HFFc6 (cell line): ENCODE measurements at places on chromosomes 16 and 17. TPM values are rescaled to one million over a fixed set of nuclear protein-coding genes. Genes with fewer than 3 reads are reported as not detected.

DNA sequence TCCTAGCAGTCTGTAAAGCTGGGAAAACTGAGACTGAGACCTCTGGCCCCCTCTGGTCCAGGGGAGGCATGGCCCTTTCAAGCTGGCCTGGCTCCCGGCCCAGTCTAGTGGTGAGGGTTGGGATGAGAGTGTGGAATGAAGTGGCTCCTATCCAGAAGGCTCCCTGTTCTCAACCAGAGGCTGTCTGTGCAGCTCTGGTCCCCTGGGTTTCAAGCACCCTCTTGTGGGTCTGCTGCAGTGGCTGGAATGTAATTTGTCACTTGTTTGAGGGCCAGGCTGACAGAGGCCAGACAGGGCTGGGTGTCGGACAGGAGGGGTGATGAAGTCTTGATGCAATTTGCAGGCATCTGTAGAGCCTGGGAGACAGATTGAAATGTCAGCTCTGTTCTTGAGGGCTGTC is 22.1 kb upstream of the PHF12 start:
- DNase-seq, result peak; percentile 29

DNA sequence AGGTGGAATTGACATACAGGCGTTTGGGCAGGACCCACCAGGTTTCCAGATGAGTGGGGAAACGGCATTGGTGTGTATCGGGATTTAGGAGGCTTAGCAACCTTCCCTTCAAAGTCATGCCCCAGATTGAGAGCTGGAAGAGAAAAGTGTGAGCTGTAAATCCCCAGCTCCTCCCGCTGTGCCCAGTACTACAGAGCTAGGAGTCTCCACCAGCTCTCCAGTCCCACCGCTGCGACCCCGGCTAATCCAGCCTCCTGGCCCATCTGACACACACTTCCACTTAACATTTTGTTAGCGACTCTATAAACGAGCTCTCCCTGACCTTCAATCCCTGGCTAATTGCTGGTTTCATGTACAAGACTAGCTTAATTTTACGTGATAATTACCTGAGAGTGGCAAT is 29.9 kb upstream of the LHX1 start:
- DNase-seq, result no peak

- DNase-seq, result no peak
Measured at GRCh38 chr17:63156986-63157385, 191.0 kb downstream of the TANC2 start.

- DNase-seq, result no peak
Measured at GRCh38 chr17:27276653-27277156, 17.2 kb upstream of the WSB1 start.

- DNase-seq, result no peak
Measured at GRCh38 chr17:68296217-68297191, 5.2 kb downstream of the ARSG start.

CDH3 gene
- 0.08 and 0.14 TPM in 2 replicates for total RNA-seq

MT1A gene
- not detected in 2 replicates for total RNA-seq

KRTAP9-8 gene
- total RNA-seq, result not detected in 2 replicates
